Activated CD4-positive, alpha-beta T cell treated with anti-CD3 and anti-CD28 coated beads, Interleukin-2, amount 10 ng/mL, durations not matched to agents 24 days and 14 days (primary cell): ENCODE measurements at places on chromosomes 4 and X. TPM values are rescaled to one million over a fixed set of nuclear protein-coding genes. Genes with fewer than 3 reads are reported as not detected.
A peak's percentile ranks its signal among the peaks of the same experiment; 100 is the strongest.

- DNase-seq, result no peak
These were observed 3.7 kb downstream of the C4orf54 start for GRCh38 chr4:99653916-99654315.

- no peak for DNase-seq
These were observed 74.4 kb downstream of the RPS3A start for GRCh38 chr4:151173871-151174270.

SSX4B gene
- total RNA-seq, result not detected in 2 replicates

H2BW2 gene
- total RNA-seq, result not detected in 2 replicates

- no peak for DNase-seq
These were observed 51.5 kb downstream of the SPATA18 start for GRCh38 chr4:52102587-52102986.

- no peak for DNase-seq
These were observed 49.6 kb downstream of the GRIA2 start for GRCh38 chr4:157270108-157270507.

FRAS1 gene
- total RNA-seq, result not detected in 2 replicates

LRCH2 gene
- not detected in 2 replicates for total RNA-seq

GRCh38 chr4:79831701-79832514 lies 241.1 kb downstream of the ANTXR2 start:
- DNase-seq, result no peak

DNA sequence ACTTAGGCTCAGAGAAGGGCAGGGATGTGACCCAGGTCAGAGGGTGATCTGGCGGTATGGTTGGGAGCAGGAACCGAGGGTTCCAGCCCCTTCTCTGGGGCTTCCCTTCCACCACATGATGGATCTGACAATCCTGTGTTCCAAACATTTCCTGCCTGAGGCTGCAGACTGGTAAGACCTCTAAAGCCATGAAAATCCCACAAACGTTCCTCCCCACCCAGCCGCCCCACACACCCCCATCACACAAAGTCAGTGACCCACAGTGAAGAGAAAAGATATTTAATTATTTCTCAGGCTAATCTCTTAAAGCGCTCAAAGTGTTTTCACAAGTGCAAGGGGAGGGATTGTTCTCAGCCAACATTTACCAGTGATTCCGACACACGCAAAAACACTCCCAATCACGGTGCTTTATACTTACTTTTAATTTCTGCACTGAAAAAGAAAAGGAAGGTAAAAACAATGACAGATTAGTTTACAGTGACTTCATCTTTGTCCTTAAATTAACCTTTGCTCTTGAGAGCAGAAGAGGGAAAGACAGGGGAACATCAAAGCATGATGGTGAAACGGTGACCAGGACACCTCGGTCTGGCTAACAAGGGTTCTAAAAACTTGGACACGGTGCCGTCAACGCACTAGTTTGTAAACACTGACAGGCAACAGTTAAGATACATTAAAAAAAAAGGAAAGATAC lies 42.4 kb downstream of the WDR1 start:
- DNase-seq, result no peak

- no peak for DNase-seq
These were observed 99.3 kb downstream of the ANXA5 start for GRCh38 chr4:121597346-121597934.

RHOH gene
- total RNA-seq, result 98.1 and 107 TPM in 2 replicates

GRCh38 chr4:48369771-48370170 lies 28.4 kb downstream of the SLAIN2 start:
- DNase-seq, result no peak

CT47B1 gene
- total RNA-seq, result not detected in 2 replicates

DNA sequence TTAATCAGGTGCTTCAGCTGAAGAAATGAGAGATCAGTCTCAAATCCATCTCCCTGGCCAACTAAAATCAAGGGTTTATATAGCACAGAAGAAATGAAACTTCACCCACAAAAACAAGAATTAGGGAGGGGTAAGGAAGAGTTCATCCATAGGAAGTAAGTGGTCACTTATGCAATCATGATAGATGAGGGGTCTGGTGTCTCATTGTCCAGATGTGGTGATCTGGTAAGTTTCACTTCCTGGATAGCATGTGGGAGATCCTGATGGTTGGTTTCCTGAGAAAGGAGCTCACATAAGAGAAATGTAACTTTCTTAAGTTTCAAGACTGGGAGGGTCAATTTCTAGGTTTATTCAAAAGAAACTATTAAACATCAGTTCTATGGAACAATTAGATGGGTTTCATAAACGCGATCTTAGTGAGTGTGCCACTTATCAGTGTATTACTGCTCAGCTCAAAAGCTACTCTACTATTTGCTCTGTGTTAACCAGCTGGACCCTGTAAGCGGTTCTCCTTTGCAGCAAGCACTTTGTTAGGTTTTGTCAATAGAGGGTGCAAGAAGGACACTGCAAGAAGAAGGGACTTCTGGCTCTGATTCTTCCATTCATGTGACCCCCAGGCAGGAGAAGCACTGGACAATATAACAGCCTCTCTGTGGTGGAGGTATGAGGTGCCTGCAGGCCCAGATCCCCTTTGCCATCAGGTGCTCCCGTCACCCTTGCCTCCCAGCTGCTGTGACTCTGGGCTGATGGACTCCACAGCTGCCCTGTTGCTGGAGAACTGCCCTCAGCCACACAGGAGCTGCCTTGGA lies 35.4 kb upstream of the HPSE start:
- DNase-seq, result no peak

AIMP1 gene
- 82.6 and 84.7 TPM in 2 replicates for total RNA-seq

- no peak for DNase-seq
These were observed 1162.1 kb downstream of the RAPGEF2 start for GRCh38 chr4:160265014-160265413.

PABPC4L gene
- not detected in 2 replicates for total RNA-seq

DNA sequence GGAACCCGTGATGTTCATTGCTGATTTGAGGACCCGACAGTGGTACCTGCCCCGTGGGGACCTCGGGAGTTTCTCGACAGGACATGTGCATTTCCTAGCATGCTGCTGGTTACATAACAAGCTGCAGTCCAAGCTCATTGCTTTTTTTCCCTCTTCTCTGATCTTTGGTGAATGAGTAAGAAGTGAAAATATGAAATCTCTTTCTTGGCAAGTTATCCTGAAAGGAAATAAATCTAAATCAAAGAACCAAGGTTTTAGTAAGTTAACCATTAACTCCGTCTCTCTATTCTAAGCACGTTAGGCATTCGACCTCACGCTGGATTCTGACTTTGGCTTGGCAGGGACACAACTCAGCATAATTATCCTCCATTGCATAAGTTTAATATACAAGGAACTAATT lies 86.6 kb downstream of the STK32B start:
- no peak for DNase-seq

- no peak for DNase-seq
These were observed 177.3 kb downstream of the PABPC4L start for GRCh38 chr4:134024251-134024650.

DNA sequence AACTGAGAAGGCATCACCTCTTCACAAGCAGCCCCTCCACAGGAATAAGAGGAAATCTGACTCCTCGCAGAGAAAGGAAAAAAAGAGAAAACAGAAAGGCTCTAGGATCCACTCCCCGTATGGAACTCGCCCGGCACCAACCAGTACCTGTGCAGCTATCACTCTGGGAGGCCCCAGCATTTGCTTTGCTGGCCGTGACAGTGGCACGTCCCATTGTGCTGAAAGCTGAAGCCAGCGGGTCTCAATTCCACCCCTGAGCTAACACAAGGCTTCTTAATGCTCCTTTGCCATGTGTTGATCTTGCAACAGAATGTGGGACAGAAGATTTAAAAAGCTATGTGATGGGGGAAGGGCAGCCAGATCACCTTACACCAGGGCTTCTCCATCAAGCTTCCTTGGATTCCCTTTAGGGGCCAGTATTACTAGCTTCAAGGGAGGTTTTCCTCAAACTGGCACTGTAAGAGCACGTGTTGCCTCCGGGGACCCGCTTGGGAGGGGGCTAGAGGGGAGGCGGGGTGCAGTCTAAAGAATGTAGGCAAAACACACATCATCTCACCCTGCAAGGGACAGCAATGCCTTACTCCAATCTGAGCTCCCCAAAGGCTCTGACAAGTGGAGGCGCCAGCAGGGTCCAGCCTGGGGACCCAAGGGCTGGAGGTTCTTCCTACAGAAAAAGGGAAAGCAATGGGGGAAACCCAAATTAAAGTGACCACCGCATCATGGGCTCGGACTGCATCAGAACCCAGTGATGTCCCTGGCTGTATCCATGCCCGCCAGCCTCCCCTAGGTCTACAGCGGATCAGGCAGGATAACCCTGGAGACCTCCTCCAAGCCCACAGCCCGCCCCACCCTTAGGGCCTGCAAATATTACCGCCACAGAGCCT lies 1.2 kb downstream of the USP46 start:
- DNase-seq, result peak; percentile 60

- no peak for DNase-seq
These were observed 120.3 kb downstream of the ARHGAP24 start for GRCh38 chr4:85595098-85595775.

- no peak for DNase-seq
These were observed 41.1 kb downstream of the BMPR1B start for GRCh38 chr4:94798808-94799207.

DNA sequence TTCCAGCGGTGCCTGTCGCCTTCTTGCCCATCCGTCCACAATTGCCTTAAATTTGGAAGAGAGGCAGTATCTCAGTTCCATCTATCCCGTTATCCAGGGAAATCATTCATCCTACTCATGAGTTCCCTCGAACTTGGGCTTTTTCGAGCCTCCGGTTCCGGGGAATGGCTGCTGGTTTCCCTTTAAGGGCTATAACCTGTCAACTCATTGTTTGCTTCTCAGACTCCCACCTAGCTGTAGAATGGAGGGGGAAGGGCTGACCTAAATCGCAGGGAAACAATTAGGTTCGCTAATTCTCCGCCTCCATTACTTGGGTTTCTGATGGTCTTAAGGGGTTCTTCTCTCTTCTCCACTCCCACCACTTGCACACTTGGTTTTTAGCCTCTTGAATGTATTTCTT lies 1.2 kb downstream of the UCHL1 start:
- no peak for DNase-seq

DNA sequence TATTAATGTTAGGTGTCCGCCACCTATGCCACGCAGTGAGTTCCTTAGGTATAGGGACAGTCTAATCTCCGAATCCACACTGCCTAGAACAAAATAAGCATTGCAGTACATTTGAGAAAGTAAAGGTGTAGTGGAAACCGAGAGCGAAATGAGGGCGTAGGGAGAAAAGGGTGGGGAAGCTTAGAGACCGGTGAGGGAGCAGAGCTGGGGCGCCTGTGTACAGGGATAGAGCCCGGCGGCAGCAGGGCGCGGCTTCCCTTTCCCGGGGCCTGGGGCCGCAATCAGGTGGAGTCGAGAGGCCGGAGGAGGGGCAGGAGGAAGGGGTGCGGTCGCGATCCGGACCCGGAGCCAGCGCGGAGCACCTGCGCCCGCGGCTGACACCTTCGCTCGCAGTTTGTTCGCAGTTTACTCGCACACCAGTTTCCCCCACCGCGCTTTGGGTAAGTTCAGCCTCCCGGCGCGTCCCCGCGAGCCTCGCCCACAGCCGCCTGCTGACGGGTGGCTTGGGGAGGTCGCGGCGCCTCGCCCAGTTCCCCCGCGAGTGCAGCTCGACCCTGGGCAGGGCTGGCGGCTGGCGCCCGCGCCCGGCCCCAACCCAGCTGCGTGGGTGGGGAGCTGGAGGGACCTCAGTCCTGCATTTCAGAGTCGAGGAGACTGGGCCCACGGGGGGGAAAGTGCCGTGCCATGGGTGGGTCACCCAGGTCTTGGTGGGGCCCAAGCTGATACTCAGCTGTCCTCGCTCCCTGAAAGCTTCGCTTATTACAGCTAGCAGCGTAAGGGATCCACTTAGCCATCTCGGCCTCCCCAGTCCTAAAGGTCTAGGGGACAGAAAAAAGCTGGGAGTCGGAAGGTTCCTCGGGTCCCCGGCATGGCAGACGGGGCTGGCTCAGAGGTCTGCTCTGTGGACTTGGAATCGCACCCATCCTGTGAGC lies at the start of gene ANXA3:
ANXA3 (plus strand) TSS at position 351 of the 932 bp plus-strand sequence. CDS start 2,704 bp downstream, outside the sequence.
- peak; percentile 74 for DNase-seq

PIN4 gene
- 10.8 and 11.3 TPM in 2 replicates for total RNA-seq

- DNase-seq, result no peak
These were observed 4.8 kb upstream of the PRSS12 start for GRCh38 chr4:118357601-118358000.

DNA sequence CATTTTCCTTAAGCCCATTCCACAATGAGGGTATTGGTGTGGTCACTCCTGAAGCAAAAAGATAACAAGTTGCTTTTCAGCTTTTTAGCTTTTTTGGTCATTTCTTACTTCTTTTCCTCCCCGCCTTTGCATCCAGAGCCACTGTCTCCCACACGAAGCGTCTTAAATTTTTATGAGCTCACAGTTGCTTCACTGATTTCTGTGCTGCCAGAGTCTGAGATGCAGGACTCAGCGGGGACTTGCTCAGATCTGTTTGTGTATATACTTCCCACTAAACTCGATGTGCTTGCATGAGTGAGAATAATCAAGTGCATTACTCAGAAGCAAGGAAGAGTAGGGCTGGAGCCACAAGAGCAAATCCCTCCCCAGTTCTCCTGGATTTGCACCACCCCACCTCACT lies 80.2 kb upstream of the FHL1 start:
- DNase-seq, result no peak

DNA sequence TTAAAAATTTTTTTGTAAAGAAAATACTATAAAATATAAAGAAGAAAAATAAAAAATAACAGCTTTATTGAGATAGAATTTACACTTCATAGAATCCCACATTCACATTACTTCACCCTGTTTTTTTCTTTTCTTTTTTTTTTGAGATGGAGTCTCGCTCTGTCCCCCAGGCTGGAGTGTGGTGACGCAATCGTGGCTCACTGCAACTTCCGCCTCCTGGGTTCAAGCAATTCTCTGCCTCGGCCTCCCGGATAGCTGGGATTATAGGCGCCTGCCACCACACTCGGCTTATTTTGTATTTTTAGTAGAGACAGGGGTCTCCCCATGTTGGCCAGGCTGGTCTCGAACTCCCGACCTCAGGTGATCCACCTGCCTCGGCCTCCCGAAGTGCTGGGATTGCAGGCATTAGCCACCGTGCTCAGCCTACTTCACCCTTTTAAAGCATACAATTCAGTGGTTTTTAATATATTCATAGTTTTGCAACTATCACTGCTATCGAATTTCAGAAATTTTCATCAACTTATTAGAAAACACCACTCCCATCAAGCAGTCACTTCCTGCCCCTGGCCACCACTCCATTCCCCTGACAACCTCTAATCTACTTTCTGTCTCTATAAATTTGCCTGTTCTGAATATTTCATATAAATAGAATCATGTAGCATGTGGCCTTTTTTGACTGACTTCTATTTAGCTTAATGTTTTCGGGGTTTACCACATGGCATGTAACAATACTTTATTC lies 48.7 kb downstream of the TMEM131L start:
- no peak for DNase-seq

DNA sequence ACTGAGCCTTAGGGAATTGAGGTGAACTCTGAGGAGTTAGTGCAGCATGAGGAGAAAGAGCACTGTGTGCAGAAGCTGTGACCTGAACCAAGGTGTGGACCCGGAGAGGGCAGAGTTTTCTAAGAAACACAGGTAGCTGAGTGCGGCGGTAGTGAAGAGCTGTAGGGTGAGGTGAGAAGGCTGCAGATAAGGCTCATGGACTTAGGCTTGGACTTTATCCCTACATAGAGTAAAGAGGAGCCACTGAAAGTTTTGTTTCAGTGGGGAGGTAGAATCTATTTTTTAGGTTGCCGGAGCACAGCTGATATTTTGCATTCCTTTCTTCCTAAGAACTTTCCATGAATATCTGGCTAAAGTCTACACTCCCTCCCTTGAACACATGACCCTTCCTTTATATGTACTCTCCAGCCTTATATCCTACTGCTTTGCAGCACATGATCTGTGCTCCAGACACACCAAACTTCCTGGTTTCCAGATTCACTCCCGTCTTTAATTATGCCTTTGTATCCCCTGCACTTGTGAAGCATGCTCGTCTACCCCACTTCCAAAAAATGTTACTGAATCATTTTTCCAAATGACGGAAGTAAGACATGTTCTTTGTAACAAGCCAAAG lies 10.6 kb upstream of the PGRMC2 start:
- no peak for DNase-seq

COL4A5 gene
- not detected in 2 replicates for total RNA-seq

VSIG1 gene
- 0.58 TPM in 1 of 2 replicates, not detected in the other for total RNA-seq
